ENCODE measurements at places on chromosomes 2 and 18. TPM values are rescaled to one million over a fixed set of nuclear protein-coding genes. Genes with fewer than 3 reads are reported as not detected.

- DNase-seq: no peak
Measured at GRCh38 chr2:149991576-149991975, 404.0 kb upstream of the MMADHC start.

The LYPD6B gene
- total RNA-seq: 14.7 TPM

The AAK1 gene
- total RNA-seq: 32.5 TPM

GRCh38 chr2:219576505-219577388 is 4.6 kb downstream of the INHA start:
- peak; percentile 39 for DNase-seq

DNA sequence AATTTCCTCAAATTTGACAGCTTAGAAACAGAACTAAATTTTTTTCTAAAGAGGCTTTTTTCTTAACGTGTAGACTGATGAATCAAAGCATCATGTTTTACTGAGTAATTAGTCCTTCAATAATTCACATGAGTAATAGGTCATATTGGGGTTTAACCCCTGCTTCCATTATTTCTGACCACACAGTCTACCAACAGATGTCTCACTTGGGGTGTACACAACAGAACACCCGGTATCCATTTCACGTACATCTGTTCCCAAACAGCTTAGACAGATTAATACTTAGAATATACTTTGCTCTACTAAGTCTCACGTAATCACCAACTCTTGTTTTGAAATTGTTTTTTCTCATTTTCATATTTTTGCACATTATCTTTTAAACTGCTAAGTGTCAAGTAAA is 14.8 kb downstream of the CERKL start:
- no peak for DNase-seq

DNA sequence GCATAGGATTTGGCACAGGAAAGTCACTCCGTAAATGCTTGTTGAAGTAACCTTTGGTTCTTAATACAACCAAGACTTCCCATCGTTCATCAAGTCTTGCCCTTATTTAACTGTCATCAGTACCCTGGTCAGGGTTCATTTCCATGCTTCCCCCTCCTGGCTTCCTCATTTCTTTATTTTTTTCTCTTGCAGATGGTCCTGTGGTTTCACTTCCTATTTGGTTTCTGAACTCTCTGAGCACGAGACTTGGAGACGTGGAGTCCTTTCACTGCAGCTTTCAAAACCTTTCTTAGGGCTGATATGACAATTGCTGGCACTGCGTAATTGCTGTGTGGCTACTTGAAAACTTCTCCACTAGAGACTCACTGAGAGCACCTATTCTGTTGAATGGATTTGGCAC is 59.9 kb upstream of the PID1 start:
- DNase-seq: no peak

The IL36B gene
- total RNA-seq: not detected

The FEV gene
- not detected for total RNA-seq

The MAPK4 gene
- total RNA-seq: not detected

The DOK6 gene
- not detected for total RNA-seq

The UCN gene
- 0.51 TPM for total RNA-seq

- DNase-seq: no peak
Measured at GRCh38 chr2:11876436-11876835, 130.0 kb downstream of the LPIN1 start.

GRCh38 chr2:200352636-200353035 is 46.1 kb downstream of the SPATS2L start:
- DNase-seq: peak; percentile 84

DNA sequence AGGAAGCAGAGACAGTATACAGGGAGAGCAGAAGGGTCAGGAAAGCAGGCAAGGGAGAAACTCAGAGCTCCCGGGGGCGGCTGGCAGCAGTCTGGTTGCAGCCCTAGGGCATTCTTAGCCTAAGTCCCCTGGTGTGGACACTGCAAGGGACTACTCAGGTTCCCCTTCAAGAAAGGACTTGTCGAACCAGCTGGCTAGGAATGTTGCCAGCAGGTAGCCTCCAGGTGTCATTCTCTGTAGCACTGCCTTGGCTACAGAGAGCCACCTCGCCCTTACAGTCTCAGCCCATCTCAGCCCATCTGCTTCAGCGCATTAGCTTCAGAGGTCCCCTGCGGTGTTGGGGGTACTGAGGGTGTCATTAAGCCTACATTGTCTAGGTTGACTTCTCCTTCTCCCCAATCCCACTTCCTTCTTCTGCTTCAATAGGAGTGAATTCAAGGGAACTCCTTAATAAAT is 11.3 kb upstream of the TMSB10 start:
- DNase-seq: peak; percentile 66

The TLX2 gene
- total RNA-seq: not detected

- DNase-seq: no peak
Measured at GRCh38 chr2:140797718-140798117, 1333.1 kb downstream of the LRP1B start.

The PSD4 gene
- total RNA-seq: 25.0 TPM

DNA sequence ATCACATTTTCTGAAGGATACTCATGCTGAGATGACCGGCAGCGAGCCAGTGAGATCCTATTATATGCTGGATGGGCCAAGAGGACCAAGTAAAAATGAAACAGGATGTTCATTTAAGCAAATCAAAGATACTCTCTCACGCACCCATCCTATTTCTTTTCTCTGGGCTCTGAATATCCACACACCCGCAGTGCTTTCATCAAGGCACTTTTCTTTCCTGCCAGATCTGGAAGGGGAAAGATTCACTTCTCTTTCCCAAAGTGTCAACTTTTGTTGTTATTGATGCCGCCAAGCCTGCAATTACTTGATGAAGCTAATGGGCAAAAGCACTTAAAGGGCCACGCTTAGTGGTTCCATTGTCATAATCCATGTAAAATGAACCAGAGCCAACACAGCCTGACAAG is 191.9 kb upstream of the CHAC2 start:
- no peak for DNase-seq

DNA sequence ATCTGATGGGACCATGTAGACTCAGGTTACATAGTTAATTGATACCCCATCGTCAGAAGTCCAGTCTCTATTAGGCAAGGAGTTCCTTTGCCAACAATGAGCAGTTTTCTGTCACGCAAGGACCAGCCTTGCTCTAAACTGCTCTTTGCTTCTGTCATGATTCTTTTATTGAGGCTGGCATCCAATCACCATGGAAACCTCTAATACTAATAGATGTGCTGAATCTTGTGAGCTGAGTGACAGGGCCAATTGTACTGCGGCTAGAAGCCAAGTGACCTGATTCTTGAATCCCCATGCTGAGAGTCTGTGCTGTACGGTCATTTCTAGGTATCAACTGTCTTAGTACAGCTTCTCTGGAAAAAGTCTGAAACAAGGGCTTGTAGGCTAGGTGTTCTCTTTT is 395.6 kb downstream of the RND3 start:
- DNase-seq: no peak

GRCh38 chr2:120436885-120437603 is 91.1 kb downstream of the INHBB start:
- DNase-seq: peak; percentile 31

DNA sequence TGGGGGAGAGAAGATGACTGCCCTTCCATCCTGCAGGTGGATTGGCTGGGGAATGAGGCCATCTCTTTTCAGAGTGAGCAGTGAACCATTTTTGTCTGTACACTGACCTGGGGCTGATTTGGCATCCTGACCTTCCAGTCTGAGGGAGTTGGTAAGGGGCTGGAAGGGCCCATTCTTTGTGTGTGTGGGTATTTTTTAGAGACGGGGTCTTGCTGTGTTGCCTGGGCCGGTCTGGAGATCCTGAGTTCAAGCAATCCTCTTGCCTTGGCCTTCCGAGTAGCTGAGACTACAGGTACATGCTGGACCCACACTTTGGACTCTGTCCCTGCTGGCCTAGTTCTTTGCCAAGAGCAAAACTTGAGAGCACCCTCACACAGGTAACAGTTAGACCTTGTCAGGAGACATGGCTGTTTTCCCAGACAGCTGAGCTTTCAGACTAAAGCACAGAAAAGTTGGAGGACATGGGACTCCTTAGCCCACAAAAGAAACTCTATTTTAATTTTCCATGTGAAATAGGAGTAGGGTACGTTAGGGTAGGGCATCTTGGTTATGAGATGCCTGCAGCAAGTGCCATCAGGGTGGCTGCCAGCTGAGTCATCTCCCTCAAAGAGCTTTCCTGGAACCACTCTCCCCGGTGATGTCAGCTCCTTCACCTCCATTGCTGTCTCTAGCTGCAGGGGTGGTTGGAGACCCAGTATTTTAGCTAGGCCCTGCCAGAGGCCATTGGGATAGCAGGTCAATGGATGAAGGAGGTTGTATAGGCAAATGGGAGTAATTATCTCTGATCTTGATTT is 60.7 kb downstream of the DGKD start:
- DNase-seq: peak; percentile 83

GRCh38 chr18:79850731-79851130 is 53.0 kb downstream of the KCNG2 start:
- no peak for DNase-seq

DNA sequence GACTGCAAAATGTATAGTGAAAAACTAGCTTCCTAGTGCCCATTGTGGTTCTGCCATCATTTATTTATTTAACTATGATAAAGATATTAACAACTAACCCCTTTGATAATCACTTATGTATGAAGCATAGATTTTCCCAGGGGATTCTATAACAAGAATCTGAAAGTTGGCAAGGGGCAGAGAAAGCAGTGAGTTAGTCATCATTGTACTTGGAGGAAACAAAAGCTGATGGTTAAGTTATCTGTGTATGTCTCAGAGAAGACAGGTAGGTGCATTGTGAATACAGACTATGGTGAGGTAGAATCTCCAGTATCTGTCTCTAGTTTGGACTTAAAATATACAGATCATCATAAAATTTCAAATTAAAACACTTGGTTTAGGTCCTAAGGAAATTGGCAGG is 2159.1 kb upstream of the CELF4 start:
- peak; percentile 22 for DNase-seq

DNA sequence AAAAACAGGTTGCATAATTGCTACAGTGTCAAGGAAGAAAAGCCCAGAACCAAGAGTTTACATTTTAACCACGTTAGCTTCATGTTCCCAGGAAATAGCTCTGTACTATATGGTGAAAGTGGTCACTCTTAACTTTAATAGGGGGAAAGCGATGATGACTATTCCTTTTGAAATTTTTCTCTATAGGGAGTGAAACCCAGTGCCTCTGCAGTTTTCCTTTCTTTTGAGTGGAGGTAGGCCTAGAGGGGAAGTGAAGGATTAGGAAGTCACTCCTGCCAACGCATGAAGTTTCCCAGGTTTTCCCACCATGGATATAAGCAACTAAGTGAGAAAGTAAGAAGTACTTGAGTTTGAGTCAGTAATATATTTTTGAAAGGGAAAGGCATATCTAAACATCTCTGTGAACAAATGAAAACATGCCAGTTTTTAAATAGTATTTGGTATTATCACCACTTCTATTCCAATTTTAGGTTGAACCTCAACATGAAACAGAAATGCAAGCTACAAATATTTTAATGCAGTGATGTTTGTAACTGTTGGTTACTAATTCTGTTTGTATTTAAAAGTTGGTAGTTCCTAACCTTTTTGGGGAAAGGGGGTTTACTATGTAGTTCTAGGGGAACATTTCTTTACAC is 91.9 kb downstream of the VRK2 start:
- DNase-seq: no peak

DNA sequence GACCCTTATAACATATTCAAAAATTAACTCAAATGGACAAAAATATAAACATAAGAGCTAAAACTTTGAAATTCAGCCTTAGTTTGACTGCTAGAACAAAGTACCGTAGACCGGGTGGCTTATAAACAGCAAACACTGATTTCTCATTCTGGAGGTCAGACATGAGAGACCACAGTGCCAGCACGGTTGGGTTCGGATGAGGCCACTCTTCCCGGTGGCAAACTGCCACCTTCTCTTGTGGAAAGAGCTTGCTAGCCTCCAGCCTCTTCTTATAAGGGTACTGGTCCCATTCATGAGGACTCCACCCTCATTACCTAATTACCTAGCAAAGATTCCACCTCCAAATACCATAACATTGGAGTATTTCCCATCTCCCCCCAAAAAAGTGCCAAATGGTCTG is 91.3 kb downstream of the FAM210A start:
- DNase-seq: no peak

The TBR1 gene
- total RNA-seq: under 0.01 TPM

The MDH1B gene
- total RNA-seq: not detected

GRCh38 chr18:21571772-21572171 is 28.7 kb downstream of the ESCO1 start:
- no peak for DNase-seq

The KRTCAP3 gene
- 29.1 TPM for total RNA-seq

The KATNAL2 gene
- under 0.01 TPM for total RNA-seq

GRCh38 chr2:219918254-219918653 is 290.8 kb downstream of the SLC4A3 start:
- DNase-seq: no peak

The HDAC4 gene
- 5.3 TPM for total RNA-seq

- no peak for DNase-seq
Measured at GRCh38 chr18:28669165-28669564, 492.2 kb upstream of the CDH2 start.
